ENCODE measurements at places on chromosomes 2 and 18.
A peak's percentile ranks its signal among the peaks of the same experiment; 100 is the strongest.

DNA sequence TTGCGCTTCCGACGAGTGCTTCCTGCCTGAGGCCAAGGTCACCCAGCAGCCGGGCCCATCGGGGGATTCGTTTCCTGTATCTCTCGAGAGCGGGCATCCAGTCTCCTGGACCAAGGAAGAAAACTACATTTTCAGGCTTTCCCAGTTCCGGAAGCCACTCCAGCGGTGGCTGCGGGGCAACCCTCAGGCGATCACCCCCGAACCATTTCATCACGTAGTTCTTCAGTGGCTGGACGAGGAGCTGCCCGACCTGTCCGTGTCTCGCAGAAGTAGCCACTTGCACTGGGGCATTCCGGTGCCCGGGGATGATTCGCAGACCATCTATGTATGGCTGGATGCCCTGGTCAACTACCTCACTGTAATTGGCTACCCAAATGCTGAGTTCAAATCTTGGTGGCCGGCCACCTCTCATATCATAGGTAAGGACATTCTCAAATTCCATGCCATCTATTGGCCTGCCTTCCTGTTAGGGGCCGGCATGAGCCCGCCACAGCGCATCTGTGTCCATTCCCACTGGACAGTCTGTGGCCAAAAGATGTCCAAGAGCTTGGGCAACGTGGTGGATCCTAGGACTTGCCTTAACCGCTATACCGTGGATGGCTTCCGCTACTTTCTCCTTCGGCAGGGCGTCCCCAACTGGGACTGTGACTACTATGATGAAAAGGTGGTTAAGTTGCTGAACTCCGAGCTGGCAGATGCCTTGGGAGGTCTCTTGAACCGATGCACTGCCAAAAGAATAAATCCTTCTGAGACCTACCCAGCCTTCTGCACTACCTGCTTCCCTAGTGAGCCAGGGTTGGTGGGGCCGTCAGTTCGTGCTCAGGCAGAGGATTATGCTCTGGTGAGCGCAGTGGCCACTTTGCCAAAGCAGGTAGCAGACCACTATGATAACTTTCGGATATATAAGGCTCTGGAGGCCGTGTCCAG lies 1.0 kb downstream of the MARS2 start:
- DNase-seq: peak; percentile 2

DNA sequence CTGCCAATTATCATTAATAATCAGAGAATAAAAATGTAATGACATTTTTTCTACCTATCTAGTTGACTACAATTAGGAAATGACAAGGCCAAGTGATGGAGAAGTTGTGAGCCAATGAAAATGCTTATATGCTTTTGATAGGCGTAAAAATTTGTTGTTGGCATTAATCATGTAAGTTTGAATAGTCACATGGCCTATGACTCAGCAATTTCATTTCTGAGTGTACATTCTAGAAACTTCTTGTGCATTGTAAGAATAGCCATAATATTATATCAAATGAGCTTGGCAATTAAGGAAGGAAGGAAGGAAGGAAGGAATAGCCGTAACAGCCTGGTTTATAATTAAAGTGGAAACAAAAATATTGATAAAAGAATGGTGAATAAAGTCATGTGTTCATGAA lies 179.9 kb downstream of the PTH2R start:
- no peak for DNase-seq

- no peak for DNase-seq
Measured at GRCh38 chr2:105732101-105732500, 12.6 kb upstream of the NCK2 start.

DNA sequence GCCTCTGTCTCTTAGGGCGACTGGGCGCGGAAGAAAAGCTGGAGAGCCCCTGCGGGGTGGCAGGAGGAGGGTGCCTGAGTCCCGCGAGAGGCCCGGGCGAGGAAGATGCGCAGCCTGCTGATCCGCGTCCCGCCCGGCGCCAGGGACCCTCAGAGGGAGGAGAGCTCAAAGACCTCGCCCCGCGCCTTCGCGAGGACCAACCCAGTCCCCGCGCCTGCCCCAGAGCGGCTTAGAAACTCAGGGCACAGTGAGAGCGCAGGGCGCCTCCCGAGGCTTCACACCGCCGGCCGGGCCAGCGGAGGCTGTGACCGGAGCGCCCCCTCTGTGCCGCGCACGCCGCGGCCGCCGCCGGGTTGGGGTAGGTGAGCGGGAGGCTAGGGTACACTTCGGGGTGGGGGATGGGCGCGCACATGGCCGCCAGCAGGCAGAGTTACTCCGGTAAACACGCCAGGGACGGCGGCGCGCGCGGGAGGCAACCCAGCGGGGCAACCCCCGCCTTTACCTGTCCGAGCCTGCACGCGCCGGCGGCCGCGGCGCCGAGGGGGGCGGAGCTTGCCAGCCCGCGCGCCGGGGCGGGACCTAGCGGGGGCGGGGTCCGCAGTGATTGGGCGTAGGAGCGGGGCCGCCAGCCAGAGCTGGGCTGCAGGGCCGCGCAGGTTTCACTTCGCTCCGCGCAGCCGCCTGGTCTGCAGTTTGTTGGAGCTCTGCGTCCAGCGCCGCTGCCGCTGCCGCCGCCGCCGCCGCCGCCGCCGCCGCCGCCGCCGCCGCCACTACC lies at the start of gene BCL2L11:
Gene BCL2L11 (plus strand): TSS at position 662 of the 775 bp plus-strand sequence. CDS start 2,832 bp downstream, outside the sequence.
- peak; percentile 92 for DNase-seq

- DNase-seq: no peak
Measured at GRCh38 chr2:30305235-30305634, 73.9 kb downstream of the LBH start.

DNA sequence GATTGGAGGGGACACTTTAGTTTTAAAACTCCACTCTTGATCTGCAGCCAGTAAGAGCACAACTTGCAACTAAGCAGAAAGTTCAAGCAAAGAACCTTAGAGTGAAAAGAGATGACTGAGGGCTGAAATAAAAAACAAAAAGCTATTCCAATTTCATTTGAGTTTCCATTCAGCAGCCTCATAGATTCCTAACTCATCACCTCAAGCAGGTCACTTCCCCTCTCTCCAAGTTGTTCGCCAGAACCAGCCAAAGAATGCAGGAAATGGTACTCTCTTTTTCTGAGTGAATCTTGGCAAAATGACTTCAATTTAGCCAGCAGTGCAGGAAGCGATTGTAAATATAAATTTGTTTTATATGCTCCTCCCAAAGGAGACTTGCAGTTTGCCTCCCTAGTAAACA lies 213.3 kb downstream of the SETBP1 start:
- no peak for DNase-seq

- DNase-seq: no peak
Measured at GRCh38 chr2:82576656-82577055, 1882.4 kb downstream of the SUCLG1 start.

DNA sequence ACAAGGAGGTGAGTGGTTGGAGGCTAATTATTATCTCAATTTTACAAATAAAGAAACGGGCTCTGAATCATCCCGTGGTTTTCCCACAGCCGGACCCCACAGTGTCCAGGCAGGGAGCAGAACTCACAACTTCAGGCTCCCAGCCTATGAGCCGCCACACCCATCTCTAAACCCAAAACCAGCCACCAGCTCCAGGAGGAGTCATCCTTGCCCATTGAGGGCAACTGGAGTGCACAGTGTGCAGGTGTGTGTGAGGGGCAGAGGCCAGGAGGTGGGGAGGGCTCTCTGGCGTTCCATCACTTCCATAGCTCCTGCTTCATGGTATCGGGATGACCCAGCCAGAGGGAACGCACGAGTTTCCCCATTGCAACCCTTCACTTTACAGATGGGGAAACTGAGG lies 144.5 kb downstream of the CYP26B1 start:
- DNase-seq: no peak

DNA sequence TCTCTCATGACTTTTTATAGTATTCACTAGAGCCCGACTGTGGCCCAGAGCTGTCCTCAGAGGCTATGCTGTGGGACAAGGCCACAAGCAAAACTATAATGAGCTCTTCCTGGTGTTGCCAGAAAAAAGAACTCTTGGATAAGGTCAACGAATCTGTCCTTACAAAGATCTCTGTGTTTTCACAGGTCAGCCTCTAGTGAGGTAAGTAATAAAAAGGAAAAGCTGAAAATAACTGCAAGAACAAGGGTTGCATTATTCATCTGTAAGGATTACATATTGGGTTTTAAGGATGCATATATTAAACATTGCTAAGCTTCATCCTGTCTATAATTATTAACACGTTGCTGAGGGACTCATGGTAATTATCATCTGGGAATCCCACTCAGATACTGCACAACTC lies 62.8 kb upstream of the ATL2 start:
- DNase-seq: no peak

GRCh38 chr2:207167099-207167923 lies 1.6 kb upstream of the KLF7 start:
- peak; percentile 66 for DNase-seq

GRCh38 chr2:234829074-234829455 lies 122.8 kb upstream of the SH3BP4 start:
- DNase-seq: no peak

- DNase-seq: no peak
Measured at GRCh38 chr2:162257425-162257824, 14.2 kb upstream of the FAP start.

GRCh38 chr18:493986-494983 lies 6.2 kb downstream of the COLEC12 start:
- no peak for DNase-seq

DNA sequence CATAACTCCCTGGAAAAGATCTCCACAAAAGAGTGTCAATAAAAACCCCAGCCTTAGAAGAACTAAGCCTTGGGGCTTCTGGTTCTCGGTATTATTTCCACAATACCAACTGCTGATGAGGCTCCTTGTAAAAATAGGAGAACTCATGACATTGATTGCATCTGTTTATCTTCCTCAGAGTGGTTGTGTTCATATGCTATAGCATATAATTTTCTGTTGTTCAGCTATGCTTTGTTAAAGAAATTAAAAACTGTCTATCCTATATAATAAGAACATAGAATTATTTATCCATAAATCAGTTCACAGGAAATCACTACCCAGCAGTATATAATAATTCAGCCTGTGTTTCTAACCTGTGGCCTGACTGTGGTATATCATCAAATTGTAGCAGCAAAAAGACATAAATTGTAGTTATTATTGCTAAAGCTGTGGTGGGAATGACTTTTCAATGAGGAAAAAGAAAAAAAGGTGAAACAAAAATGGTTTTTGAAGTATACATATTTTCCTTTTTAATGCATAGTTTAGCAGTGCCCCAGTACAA lies 68.9 kb downstream of the SATB2 start:
- no peak for DNase-seq

GRCh38 chr2:38407111-38407682 lies 30.1 kb upstream of the ATL2 start:
- DNase-seq: no peak

DNA sequence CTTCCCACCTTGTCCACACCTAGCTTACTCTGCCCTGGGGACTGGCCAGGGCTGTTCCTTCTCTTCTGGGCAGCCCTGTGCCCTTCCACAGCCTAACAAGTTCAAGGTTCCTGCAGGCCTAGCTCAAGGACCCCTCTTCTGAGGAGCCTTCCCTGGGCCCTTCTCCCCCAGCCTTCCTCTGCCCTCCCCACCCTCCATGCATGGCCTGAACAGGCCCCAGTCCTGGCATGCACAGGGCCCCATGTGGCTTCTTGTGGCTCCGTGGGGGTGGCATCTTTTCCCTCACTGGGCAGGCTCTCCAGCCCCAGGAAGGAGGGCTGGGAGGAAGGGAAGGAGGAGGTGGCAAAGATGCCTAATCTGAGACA lies 162.9 kb downstream of the CELF4 start:
- DNase-seq: no peak

- peak; percentile 14 for DNase-seq
Measured at GRCh38 chr2:56244911-56245530, 61.2 kb downstream of the CCDC85A start.

GRCh38 chr2:56687169-56687568 lies 503.4 kb downstream of the CCDC85A start:
- no peak for DNase-seq

- no peak for DNase-seq
Measured at GRCh38 chr18:4246374-4246773, 208.7 kb downstream of the DLGAP1 start.

DNA sequence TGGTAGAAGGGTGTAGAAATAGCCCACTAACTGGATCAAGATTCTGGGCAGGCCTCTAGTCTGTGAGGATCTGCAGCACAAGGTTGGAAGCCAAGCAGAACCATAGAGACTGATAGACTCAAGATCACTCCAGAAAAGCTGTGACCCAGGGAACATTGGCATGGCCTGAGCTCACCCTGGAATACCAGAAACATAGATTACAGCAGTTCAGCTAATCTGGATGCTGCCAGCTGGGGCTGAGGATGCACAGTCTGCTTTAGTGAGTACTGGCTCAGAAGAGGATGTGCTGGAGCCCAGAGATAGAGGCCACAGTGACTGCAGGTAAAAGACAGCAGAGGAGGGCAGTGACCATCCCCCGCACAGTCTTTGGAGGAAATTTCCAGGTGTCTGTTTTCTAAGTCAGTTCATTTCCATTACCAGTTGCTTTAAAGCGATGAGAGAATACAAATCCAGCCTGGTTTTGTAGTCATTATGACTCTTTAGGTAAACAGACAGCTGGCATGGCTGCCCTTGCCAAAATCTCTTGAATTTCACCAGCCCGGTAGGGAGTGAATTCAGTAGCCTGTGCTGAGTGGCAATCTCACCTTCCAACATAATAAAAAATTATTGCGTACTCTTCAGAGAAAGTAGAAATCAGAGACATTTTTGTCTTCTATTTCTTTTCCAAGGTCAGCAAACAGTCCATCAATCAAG lies 119.2 kb downstream of the ANTXR1 start:
- no peak for DNase-seq

GRCh38 chr2:26281226-26281625 lies 36.5 kb downstream of the HADHB start:
- DNase-seq: no peak

DNA sequence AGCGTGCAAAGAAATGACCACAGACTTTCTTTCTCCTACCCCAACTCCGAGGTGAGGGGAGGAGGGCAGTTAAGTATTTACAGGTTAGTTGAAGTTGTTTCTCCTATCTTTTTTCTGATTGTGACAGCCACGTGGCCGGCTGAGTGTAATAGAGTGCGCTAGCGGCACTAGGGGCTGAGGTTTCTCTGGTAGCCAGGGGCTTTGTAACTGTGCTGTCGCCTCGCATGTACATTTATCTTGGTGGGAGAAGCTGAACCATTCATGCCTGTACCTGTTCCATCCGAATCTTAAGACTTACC lies 214.1 kb upstream of the STON1 start:
- DNase-seq: peak; percentile 64

GRCh38 chr2:10668402-10669012 lies 21.3 kb downstream of the NOL10 start:
- peak; percentile 72 for DNase-seq

GRCh38 chr2:39664888-39665591 lies 677 bp upstream of the TMEM178A start:
- DNase-seq: no peak

GRCh38 chr2:159677654-159678053 lies 34.7 kb upstream of the MARCHF7 start:
- peak; percentile 3 for DNase-seq

DNA sequence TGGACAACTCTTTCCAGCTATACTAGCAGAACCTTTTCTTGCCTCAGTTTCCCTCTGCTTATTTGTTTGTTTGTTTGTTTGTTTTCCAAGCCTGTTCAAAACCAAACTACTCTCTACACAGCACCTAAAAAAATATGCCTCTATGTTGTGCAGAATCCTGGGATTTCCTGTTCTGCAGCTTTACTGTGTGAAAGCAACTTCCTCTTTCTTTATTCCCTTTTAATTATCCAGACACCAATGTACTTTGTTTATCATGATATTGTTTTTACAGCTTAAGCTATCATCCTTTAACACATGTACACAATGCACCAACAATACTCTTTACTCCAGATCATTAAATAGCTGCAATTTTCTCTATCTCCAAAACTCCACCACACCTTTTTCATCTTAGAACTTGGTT lies 259.5 kb downstream of the EPHA4 start:
- no peak for DNase-seq
